ENCODE measurements at places on chromosomes 4 and X. TPM values are rescaled to one million over a fixed set of nuclear protein-coding genes. Genes with fewer than 3 reads are reported as not detected.

- H3K36me3 ChIP-seq = no peaks in the 10 kb centered on the region
- H3K27ac ChIP-seq = no peak overlapping the region
- H3K4me3 ChIP-seq = no peak overlapping the region
- H3K4me1 ChIP-seq = no peaks in the 10 kb centered on the region
- H3K27me3 ChIP-seq = peaks cover 2% of the 10 kb centered on the region
These were observed 22.3 kb upstream of the MAOA start for GRCh38 chrX:43633757-43634156.

DNA sequence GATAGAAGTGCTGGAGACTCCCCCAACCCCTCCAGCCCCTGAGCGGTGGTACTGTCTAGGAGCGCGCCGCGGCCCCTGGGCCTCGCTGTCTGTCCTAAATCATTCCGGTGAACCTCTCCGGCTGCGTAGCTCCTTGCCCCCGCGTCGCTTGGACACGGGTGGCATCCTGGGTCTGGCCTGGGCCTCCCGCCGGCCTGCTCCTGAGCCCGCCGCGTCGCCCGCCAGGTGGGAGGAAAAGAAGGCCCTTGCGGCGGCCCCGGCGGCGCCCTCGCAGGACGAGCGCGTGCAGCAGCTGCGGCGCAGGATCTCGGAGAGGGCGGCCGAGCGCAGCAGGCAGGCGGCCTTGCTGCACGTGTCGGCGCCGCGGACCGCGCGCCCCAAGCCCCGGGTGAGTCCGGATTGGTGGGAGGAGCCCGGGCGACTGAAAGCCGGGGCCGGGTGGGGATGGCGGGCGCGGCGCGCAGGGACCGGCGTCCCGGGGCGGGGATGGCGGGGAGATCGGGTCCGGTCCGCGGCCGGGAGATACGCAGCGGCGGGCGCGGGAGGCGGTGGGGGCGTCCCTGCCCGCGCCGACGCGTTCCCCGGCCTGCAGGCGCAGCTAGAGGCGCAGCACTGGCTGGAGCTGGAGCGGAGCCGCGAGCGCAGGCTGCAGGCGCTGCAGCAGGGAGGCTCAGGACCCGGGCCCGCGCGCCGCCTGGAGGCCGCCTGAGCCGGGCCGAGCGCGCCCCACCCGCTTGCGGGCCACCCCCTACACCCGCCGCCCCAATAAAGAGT lies 6.5 kb upstream of the RNF4 start:
- DNase-seq = peak; percentile 39
- H3K27me3 ChIP-seq = no peaks in the 10 kb centered on the region
- no peak overlapping the region for H3K27ac ChIP-seq
- peaks cover 7% of the 10 kb centered on the region for H3K4me1 ChIP-seq

Gene VCX2
- not detected for total RNA-seq

Gene BMP3
- 0.21 TPM for total RNA-seq

Gene TMEM144
- total RNA-seq = 0.18 TPM

DNA sequence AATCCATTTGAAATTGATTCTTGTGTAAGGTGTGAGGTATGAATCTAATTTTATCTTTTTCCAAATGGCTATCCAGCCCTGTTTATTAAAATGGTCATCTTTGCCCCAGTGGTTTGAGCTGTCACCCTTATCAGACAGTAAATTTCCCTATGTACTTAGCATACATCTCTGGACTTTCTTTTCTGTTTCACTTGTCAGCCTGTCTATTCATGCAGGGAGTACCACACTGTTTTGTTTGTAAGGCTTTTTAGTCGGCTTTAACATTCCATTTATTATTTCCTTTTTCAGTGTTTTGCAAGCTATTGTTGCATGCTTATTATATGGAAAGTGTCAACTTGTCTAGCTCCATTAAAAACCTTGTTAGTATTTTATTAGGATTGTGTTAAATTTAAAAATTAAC lies 155.8 kb downstream of the STAG2 start:
- H3K27ac ChIP-seq = no peak overlapping the region
- no peak overlapping the region for H3K4me3 ChIP-seq
- no peaks in the 10 kb centered on the region for H3K4me1 ChIP-seq
- DNase-seq = no peak
- no peaks in the 10 kb centered on the region for H3K27me3 ChIP-seq
- no peaks in the 10 kb centered on the region for H3K36me3 ChIP-seq

- peaks cover 7% of the 10 kb centered on the region for H3K4me1 ChIP-seq
- H3K36me3 ChIP-seq = no peaks in the 10 kb centered on the region
- H3K27me3 ChIP-seq = peaks cover 11% of the 10 kb centered on the region
- no peak overlapping the region for H3K27ac ChIP-seq
- no peak for DNase-seq
These were observed 32.5 kb upstream of the TLR2 start for GRCh38 chr4:153651587-153651986.

- peaks cover 29% of the 10 kb centered on the region for H3K4me1 ChIP-seq
- H3K36me3 ChIP-seq = no peaks in the 10 kb centered on the region
- no peak overlapping the region for H3K4me3 ChIP-seq
- no peak overlapping the region for H3K27ac ChIP-seq
These were observed 80.3 kb downstream of the LNX1 start for GRCh38 chr4:53511014-53511413.

GRCh38 chr4:20255823-20256222 lies 4.1 kb downstream of the SLIT2 start:
- peaks cover 49% of the 10 kb centered on the region for H3K4me1 ChIP-seq
- DNase-seq = no peak
- peaks cover 4% of the 10 kb centered on the region for H3K27me3 ChIP-seq
- peak overlapping the region; percentile 99 for H3K4me3 ChIP-seq
- H3K27ac ChIP-seq = peak overlapping the region; percentile 91
- peaks cover 57% of the 10 kb centered on the region for H3K36me3 ChIP-seq

- peaks cover 1% of the 10 kb centered on the region for H3K27me3 ChIP-seq
- peaks cover 6% of the 10 kb centered on the region for H3K4me1 ChIP-seq
- no peak overlapping the region for H3K4me3 ChIP-seq
These were observed 17.8 kb upstream of the MAGED4 start for GRCh38 chrX:52166840-52167239.

- peaks cover 2% of the 10 kb centered on the region for H3K27me3 ChIP-seq
- H3K4me3 ChIP-seq = peak overlapping the region; percentile 37
- peaks cover 35% of the 10 kb centered on the region for H3K4me1 ChIP-seq
- no peaks in the 10 kb centered on the region for H3K36me3 ChIP-seq
These were observed 69.8 kb downstream of the TMEM131L start for GRCh38 chr4:153535772-153536513.

DNA sequence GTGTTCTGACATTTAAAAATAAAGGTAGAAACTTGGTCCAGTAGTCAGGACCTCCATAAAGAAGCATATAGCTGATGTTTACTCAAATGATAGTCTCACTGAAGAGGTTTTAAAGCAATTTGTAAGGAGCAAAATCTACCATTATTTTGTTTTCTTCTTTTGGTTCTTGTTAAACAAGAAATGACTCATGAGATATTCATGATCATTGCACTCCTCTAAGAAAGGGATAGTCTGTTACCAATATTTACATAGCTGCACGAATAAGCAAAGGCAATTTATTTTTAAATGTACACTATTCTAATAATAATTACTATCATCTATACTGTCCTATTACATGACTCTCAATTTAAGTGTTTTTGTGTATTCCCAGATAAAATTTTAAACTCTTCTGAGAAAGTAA lies 397.9 kb downstream of the FAM47B start:
- DNase-seq = no peak
- H3K4me3 ChIP-seq = peak overlapping the region; percentile 67
- peaks cover 9% of the 10 kb centered on the region for H3K4me1 ChIP-seq
- no peak overlapping the region for H3K27ac ChIP-seq
- no peaks in the 10 kb centered on the region for H3K36me3 ChIP-seq
- H3K27me3 ChIP-seq = no peaks in the 10 kb centered on the region

DNA sequence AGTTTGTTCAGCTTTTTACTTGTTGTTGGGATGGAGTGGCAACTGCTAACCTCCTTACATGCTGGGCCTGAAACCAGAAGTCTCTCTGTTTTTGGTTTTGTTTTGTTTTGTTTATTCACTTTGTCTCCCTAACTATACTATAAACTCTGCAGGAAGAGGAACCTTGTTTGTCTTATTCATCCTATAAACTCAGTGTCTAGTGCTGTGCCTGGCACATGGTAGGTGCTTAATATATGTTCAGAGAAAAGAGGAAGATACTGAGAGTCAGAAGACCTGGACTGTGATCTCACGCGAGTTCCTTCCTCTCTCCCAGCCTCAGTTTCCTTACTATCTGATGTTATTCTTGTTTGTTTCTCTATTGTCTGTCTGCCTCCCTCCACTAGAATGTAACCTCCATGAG lies 71.3 kb downstream of the PRPS1 start:
- H3K27ac ChIP-seq = no peak overlapping the region
- no peak for DNase-seq
- H3K27me3 ChIP-seq = peaks cover 8% of the 10 kb centered on the region
- H3K4me1 ChIP-seq = peaks cover 6% of the 10 kb centered on the region

DNA sequence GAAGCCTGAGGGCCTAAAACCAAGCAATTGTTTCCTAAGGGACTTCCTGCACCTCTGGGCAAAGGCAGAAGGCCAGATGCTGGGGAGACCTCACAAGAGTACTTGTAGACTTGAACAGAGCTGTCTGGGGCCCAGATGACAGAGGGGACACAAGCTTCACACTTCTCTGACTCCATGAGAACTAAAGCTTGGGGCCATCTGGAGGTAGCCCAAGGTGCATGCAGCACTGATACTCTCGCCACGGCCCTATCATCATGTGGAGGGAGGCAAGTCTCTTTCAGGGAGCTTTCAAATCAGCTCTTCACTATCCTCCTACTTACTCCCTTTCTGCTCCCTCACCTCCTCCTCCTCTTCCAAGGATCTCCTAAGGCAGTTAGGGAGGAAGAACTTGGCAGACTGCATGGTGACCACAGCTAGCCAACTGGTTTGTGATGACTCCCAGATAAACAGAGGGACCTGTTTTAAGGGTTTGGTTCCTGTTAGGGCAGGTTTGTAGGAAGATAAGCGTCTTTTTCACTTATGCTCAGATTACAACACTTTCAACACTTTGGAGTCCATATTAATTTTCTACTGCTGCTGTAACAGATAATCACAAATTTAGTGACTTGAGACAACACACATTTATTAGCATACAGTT lies 23.8 kb downstream of the MSL3 start:
- DNase-seq = no peak
- H3K27ac ChIP-seq = no peak overlapping the region
- H3K36me3 ChIP-seq = no peaks in the 10 kb centered on the region
- no peaks in the 10 kb centered on the region for H3K27me3 ChIP-seq

DNA sequence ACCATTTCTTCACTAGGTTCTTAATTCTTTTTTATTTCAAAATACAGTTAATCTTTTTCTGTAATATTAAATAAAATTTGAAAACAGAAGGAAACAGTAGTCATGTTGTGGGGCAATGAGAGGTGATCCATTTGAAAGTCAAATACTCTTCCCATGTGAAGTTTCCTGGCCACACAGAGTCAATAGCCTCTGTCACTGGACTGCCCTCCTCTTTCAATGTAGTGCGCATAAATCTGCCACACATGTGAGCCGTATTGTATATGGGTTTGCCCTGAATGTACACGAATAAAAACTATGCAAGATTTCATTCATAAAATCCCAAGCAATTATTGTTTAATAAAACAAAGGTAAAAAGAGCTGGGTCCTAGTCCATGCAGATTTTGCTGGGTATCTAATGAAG lies 59.1 kb downstream of the NKX6-1 start:
- H3K36me3 ChIP-seq = no peaks in the 10 kb centered on the region
- no peaks in the 10 kb centered on the region for H3K4me1 ChIP-seq
- no peaks in the 10 kb centered on the region for H3K27me3 ChIP-seq
- no peak overlapping the region for H3K4me3 ChIP-seq
- DNase-seq = no peak

- peaks cover 57% of the 10 kb centered on the region for H3K4me1 ChIP-seq
- peaks cover 37% of the 10 kb centered on the region for H3K27me3 ChIP-seq
- H3K36me3 ChIP-seq = peaks cover 64% of the 10 kb centered on the region
- H3K27ac ChIP-seq = peak overlapping the region; percentile 62
- no peak for DNase-seq
These were observed 169.9 kb downstream of the DCLK2 start for GRCh38 chr4:150248181-150248580.

- no peaks in the 10 kb centered on the region for H3K36me3 ChIP-seq
- H3K27ac ChIP-seq = no peak overlapping the region
- no peak for DNase-seq
- no peaks in the 10 kb centered on the region for H3K4me1 ChIP-seq
- H3K27me3 ChIP-seq = peaks cover 9% of the 10 kb centered on the region
These were observed 73.6 kb downstream of the C4orf46 start for GRCh38 chr4:158597879-158598596.

DNA sequence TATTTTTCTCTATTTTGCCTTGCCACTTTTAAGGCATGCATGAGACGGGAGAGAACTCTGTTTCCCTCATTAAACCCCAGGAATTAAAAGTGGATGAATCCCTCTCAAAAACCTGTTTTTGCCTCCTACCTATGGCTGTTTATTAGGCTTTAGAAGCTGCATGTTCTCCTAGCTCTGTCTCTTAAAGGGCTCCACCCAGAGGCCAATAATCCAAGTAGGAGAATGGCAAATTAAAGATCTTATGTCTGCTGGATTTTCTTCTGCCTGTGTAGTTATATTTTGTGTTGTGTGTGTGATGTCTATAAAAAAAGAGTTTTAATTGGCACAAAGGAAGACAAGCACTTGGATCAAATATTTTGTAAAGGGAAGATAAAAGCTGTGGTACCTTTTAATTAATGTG lies 32.4 kb downstream of the MAGEC1 start:
- no peaks in the 10 kb centered on the region for H3K36me3 ChIP-seq
- peak; percentile 3 for DNase-seq
- H3K4me3 ChIP-seq = no peak overlapping the region
- no peaks in the 10 kb centered on the region for H3K27me3 ChIP-seq

DNA sequence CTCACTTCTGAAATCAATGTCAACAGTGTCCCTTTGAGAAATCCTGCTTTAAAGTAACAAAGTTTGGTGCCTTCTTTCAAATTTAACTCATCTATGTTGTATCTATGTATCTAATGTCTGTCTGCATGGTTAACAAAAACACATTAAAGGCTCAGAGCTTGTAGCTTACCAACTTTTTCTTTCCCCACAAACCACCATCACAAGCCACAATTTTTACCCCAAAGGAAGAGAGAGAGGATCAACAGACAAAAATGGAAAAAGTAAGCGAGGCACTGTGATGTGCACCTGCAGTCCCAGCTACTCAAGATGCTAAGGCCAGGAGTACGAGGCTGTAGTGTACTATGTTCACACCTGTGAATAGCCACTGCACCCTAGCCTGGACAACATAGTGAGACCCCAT lies 17.2 kb downstream of the ATRX start:
- H3K4me3 ChIP-seq = no peak overlapping the region
- H3K27me3 ChIP-seq = no peaks in the 10 kb centered on the region
- no peak overlapping the region for H3K27ac ChIP-seq
- no peak for DNase-seq
- no peaks in the 10 kb centered on the region for H3K36me3 ChIP-seq

DNA sequence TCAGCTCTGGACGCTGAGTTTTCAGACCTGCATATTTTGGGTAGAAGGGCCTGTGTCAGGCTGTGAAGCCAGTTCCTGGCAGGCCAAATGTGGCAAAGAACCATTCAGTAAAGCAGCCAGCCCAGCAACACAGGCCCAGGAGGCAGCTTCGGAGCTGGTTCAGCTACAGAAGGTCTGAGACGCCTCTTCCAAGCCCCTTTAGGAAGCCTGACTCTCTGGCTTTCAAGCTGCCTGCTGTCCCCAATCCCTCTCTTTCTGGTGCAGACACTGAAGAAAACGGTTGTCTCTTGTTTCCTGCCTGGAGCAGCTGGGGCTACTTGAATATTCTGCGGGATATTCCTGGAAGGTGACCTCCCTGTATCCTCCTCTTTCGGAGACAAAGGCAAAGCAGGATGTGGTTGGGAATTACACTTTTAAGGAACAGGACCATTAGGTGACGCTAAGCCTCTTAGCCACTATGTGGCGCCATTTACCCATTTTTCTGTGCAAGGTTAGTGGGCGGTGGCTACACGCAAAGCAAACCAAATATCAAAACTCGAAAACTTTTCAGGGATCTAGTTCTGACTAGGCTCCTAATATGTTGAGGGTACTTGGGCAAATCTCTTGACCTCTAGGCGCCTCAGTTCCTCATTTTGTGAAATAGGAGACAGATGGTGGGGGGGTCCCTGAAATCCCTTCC lies 47.2 kb upstream of the LAS1L start:
- no peaks in the 10 kb centered on the region for H3K36me3 ChIP-seq
- no peak overlapping the region for H3K27ac ChIP-seq
- H3K4me1 ChIP-seq = peaks cover 12% of the 10 kb centered on the region
- H3K27me3 ChIP-seq = peaks cover 2% of the 10 kb centered on the region
- H3K4me3 ChIP-seq = no peak overlapping the region
